ENCODE measurements at places on chromosomes 2 and 18.

DNA sequence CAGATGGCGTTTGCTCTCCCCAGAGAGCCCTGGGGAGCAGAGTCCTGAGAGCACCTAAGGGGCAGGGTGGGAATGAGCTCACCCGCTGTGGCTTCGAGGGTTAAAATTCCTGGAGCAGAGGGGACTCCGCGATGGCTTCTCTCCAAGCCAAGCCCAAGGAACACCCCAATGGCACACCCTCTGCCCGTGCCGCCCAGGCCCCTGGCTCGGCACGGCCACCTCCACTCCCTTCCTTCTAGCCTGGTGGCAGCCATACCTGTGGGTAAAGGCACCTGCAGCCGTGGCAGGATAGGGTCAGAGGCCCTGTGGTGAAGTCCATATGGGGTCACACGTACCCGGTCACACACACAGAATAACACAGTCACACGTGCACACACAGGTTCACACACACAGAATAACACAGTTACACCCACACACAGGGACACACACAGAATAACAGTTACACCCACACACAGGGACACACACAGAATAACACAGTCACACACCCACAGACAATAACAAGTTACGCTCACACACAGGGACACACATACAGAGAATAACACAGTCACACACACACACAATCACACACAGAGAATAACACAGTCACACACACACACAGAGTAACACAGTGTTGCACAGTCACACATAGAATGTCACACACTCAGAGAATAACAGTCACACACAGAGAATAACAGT lies 50.5 kb downstream of the RAMP1 start:
- no peak for DNase-seq

- no peak for DNase-seq
Measured at GRCh38 chr2:123164216-123164615, 860.9 kb upstream of the CNTNAP5 start.

DNA sequence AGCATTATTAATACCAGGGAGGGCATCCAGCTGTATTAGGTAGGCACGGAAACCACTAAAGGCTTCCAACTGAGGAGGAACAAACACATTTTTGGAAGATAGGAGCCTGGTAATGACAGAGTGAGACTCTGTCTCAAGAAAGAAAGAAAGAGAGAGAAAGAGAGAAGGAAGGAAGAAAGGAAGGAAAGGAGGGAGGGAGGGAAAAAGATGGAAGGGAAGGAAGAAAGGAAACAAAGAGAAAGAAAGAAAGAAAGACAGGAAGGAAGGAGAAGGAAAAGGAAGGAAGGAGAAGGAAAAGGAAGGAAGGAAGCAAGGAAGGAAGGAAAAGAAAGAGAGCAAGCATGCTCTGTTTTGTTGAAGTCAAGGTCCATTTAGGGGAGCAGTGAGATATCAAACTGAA lies 103.8 kb upstream of the RFX8 start:
- DNase-seq = no peak

DNA sequence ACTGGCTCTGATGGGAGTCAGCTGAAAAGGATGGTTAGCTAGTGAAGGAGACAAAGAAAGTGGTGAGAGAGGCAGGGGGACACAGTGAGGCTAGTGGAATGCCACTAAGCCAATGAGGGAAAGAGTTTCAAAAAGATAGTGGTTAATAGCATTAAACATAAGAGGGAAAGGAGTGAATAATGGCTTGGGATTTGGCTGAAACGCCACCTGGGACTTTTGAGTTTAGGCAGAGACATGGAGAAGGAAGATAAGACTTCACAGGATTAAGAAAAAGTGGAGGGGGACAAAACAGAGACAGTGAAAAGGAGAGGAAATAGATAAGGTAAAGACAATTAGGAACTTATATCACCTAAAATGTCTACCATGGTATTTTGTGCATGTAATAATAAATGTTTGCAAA lies 6.9 kb downstream of the CD28 start:
- no peak for DNase-seq

DNA sequence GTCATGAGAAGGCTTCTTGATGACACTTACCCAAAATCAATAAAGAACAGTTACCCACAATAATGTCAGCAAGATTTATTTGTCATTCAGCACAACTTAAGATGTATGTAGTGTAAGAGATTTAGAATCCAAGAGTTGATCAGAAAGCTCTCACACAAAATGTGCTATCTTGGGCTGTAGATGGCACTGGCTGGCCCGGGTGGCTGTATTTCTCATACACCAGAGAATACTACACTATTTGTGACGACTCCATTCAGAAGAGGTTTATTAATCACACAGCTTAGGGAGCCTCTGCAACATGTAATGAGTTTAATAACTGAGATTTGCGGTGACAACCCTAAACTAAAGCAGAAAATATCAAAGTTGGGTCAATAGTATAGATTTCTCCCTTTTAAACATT lies 530.4 kb upstream of the KLHL29 start:
- DNase-seq = no peak

GRCh38 chr2:72780477-72780876 lies 45.4 kb downstream of the EXOC6B start:
- DNase-seq = no peak

- no peak for DNase-seq
Measured at GRCh38 chr2:150001788-150002187, 414.2 kb upstream of the MMADHC start.

DNA sequence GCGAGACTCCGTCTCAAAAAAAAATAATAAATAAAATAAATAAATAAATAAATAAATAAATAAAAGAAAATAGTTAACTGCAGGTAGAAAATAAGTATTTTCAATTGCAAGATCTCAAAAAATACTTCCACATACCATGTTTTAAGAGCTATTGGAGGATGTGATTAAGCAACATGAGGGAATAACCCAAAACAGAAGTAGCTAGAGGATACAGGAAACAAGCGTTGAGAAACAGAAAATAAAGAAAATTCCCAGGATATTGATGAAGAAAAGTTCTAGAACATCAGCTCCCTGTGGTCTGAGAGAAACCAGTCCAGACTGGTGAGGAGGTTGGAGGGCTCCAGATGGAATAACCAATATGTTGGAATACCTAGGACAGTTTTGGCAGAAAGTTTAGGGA lies 57.3 kb upstream of the RND3 start:
- DNase-seq = no peak

GRCh38 chr18:41714872-41715271 lies 240.2 kb upstream of the PIK3C3 start:
- DNase-seq = no peak
